AG08395 (cell line): ENCODE measurements at places on chromosomes 7 and 10.
A peak's percentile ranks its signal among the peaks of the same experiment; 100 is the strongest.

- no peak for DNase-seq
Observed at GRCh38 chr10:49273082-49273465, 25.9 kb upstream of the C10orf71 start.

DNA sequence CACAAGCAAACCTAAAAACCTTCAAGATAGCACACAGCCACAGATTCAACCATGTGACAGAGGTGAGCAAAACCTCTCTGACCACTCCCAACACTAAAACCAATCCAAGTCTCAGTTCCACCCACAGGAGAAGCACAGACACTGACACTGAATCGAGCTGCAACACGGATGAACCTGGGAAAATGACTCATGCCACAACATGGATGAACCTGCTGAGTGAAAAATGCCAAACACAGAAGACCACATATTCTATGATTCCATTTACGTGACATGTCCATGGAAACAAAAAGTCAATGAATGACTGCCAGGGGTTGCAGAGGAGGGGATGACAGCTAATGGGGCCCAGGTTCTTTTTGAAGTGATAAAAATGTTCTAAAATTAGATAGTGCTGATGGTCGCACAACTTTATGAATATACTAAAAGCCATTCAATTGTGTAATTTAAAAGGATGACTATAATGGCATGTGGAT, 22.0 kb downstream of the CYTH3 start:
- no peak for DNase-seq

- no peak for DNase-seq
Observed at GRCh38 chr7:25964483-25964991, 187.5 kb upstream of the NFE2L3 start.

- DNase-seq, result no peak
Observed at GRCh38 chr10:120345186-120345585, 111.8 kb upstream of the PLPP4 start.

- DNase-seq, result no peak
Observed at GRCh38 chr10:46310143-46310514, 23.3 kb downstream of the ANTXRL start.

- DNase-seq, result no peak
Observed at GRCh38 chr10:80492848-80493521, 38.9 kb downstream of the TSPAN14 start.

GRCh38 chr10:108049668-108050067, 885.2 kb upstream of the SORCS1 start:
- no peak for DNase-seq

DNA sequence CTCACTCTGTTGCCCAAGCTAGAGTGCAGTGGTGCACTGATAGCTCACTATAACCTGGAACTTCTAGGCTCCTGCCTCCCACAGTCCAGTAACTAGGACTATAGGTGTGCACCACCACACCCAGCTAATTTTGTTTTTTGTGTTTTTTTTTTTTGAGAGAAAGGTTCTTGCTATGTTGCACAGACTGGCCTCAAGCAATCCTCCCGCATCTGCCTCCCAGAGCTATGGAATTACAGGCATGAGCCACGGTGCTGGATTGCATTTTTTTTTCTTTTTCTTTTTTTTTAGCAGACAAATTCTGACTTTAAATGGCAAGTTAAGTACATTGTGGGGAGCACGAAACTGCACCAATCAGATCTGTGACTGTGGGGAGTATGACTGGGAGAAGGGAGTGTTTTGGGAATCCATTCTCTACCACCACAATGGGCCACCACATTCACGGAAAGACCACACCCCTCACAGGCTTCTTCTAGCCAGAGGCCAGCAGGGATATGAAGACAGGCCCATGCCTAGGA, 58.1 kb upstream of the MSMB start:
- DNase-seq, result no peak

DNA sequence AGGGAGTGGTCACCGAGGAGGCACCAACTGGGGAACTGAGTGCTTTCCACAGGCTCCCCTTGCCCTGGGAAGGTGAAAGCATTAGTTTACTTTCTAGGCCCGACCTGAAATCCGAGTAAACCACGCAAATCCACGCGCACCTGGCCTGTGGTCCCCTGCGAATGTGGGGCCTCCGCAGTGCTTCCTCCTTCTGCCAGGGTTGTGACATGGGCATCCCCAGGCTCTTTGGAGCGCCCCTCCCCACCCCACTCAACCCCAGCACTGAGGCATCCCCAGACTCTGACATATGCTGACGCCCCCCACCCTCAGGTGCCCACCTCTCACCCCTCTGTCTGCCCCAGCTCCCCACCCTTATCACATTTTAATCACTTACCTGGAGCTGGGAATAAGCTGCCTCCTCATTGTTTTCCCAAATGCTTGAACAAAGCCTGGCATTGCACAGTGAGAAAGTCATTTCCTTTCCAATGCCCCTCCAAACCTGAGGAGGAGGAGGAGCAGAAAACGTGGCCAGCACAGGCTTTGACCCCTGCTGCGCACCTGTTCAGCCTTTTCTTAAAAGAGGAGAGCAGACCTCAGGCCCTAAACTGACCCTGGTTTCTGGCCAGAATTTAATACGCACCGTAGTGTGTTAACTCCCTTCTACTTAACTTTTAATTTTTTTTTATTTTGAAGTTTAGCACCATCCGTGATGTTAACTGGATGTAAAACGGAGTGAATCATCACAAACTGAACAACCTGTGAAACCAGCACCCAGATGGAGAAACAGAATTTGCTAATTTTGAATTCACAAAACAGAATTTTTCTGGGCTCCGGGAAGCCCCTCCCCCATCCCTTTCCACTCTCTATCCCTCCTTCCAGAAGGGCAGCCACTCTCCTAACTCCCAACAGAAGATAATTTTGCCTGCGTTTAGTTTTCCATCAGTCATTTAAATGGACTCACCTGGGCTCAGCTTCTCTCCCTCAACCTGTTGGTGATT, 129.4 kb downstream of the WDR11 start:
- DNase-seq, result no peak

- DNase-seq, result no peak
Observed at GRCh38 chr7:16773326-16773725, 19.8 kb downstream of the TSPAN13 start.

DNA sequence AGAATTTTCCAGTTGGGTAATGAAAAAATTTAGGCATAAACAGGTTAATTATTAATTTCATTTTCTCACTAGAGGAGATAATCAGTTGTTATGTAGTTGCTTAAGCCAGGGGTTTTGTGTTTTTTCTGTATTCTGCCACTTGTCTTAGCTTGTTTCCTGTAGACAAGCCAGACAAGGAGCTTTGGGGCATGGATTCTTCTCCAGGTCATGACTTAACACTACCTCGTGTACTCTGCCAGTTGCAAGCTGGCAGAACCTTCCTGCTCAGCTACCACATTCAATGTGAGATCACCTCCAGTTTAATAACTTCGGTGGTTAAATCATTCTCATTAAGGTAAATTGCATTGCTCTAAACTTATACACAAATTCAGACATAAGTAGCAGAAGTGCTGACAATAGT, 1.8 kb downstream of the CCM2 start:
- no peak for DNase-seq

DNA sequence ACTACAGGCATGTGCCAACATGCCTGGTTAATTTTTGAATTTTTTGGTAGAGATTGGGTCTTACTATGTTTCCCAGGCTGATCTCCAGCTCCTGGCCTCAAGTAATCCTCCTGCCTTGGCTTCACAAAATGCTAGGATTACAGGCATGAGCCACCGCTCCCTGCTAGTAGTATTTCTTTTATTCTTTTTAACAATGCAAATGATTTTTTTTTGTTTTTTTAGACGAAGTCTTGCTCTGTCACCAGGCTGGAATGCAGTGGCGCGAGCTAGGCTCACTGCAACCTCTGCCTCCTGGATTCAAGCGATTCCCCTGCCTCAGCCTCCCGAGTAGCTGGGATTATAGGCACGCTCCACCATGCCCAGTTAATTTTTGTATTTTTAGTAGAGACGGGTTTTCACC, 58.1 kb downstream of the SVIL start:
- no peak for DNase-seq

DNA sequence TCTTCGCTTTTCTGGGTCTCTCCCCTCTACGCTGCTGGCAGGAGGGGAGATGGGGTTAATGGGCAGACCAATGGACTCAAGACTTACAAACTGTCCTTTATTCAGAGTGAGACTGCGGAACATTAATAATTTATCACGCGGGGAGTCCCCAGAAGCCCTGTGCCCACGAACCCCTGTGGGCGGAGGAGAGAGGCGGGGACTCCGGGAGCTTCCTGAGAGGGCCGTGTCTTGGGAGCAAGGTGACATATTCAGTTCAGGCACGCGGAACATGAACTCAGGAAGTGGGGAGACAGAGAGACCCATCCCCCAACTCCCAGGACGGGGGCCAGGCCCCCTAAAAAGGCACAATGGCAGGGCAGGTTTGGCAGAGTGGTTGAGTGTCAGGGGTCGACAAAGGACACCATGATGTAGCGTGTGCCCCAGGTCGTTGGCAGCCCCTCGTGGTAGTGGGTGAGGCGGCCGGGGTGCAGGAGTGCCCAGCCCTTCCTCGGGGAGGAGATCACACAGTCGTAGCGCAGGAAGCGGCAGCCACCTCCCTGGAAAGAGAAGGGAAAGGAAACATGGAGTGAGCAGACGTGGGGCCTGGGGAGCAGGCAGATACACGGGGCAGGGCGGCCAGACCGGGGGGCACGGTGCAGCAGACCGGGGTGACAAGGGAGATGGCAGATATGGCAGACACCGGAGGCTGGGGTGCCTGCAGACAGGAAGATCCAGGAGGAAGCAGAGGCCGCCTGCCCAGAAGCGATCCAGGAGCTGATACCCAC, 5.2 kb upstream of the MOGAT3 start:
- no peak for DNase-seq

DNA sequence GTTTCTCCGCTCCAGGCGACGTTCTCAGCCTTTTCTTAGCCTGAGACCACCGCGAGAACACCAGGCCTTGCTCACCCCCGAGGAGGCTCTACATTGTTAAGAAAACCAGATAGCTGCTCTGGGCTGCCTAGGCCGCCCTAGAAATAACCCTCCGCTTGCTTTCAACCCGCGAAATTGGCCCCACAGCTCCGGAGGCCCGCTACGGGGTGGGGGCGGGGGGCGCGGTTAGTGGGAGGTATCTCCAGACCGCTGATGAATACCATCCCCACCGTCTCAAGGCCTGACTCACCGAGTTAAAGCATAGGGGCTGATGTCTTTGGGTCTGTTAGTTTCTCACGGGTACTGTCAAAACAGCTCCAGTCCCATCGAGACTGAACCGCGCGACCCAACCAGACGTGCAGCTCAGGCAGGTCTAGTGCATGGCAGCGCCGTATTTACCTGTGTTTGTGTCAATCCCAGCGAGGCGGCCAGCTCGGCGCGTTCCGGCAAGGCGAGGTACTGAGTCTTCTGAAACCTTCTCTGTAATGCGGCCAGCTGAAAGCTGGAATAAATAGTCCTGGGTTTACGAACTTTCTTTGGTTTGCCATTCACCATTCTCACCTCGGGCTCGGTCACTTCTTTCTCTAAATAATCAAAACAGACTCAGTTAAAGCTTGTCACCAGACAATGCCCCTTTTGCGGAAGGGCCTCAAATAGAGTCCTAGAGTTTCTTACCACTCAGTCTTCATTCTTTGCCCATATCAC, 2.7 kb downstream of the DLX5 start:
- DNase-seq, result no peak

- DNase-seq, result no peak
Observed at GRCh38 chr7:35467456-35467978, 213.6 kb upstream of the TBX20 start.

- DNase-seq, result peak; percentile 96
Observed at GRCh38 chr10:102776779-102777456, 33.2 kb downstream of the WBP1L start.

DNA sequence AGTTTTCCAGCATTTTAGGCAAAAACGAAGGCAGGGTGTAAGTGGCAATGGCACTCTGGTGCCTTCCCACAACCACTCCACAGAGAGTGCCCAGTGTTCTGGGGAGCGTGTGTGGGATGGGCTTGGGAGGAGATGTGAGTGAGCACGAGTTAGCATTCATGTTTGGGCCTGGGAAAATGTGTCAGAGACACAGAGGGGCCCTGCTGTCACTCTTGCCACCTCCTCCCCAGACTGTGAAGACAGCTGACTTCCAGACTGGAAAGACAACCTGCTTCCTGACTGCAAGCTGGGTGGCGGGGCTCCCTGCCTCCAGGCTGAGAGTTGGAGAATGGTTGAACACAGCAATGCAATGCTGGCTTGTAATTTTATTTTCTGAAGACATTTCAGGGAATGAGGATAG, 454.5 kb upstream of the ZMIZ1 start:
- no peak for DNase-seq

- DNase-seq, result no peak
Observed at GRCh38 chr10:35160743-35161142, 34.1 kb downstream of the CREM start.

DNA sequence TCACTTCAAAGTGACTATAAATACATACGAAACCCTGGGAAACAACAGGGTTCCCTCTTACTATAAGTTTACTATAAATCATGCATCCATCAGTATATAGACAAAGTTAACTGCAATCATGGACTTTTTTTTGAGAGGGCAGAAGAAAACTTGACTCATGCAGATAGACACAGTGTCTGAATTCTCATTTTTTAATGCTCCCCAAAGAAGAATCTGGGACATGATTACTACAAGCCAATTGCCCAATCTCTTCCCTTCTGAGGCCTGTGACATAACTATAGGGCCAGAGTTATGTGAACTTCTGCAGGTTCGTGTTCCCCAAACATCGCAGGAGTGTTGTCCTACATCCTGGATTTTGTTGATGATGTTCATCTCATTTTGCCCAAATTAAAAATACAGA, 376.5 kb downstream of the KCNMA1 start:
- DNase-seq, result no peak

DNA sequence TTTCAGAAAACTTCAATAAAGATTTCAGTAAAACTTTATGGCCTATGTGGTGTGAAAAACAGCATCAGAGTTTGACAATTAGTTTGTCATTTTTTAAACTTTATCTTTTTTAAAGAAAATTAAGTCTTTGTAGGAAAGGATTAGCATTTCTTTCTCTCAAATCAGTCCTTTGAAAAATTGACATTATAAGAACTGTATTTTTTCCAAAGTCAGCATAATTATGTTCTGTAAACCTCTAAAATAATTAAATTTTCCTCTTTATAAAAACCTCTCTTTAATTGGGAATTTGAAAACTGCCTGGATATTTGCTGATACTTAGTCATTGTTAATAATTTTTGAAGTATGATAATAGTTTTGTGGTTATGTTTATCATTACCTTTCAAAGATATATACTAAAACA, 226.7 kb upstream of the KAT6B start:
- no peak for DNase-seq

- no peak for DNase-seq
Observed at GRCh38 chr7:105825371-105825770, 51.0 kb downstream of the ATXN7L1 start.

- DNase-seq, result no peak
Observed at GRCh38 chr7:43135129-43135528, 22.7 kb downstream of the HECW1 start.

DNA sequence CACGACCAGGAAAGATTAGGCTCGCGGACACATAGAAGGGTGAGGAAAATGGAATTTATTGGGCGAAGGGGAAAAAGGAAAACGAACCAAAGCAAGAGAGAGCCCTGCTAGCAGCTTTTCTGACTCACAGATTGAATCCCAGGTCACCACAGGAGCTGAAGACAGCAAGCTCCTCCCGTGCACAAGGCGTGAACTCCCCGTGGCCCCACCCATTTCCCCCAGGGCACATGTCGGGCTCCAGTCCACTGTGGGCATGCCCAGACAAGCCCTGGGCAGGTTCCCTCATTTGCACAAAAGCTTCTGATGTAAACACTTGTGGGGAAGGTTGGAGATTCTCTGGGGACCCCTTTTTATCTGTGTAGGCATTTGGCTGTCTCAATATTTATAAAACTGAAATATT, 582.4 kb downstream of the SUGCT start:
- peak; percentile 31 for DNase-seq
